Transverse colon (tissue), 4 donors: ENCODE measurements at places on chromosomes 5 and 9.

DNA sequence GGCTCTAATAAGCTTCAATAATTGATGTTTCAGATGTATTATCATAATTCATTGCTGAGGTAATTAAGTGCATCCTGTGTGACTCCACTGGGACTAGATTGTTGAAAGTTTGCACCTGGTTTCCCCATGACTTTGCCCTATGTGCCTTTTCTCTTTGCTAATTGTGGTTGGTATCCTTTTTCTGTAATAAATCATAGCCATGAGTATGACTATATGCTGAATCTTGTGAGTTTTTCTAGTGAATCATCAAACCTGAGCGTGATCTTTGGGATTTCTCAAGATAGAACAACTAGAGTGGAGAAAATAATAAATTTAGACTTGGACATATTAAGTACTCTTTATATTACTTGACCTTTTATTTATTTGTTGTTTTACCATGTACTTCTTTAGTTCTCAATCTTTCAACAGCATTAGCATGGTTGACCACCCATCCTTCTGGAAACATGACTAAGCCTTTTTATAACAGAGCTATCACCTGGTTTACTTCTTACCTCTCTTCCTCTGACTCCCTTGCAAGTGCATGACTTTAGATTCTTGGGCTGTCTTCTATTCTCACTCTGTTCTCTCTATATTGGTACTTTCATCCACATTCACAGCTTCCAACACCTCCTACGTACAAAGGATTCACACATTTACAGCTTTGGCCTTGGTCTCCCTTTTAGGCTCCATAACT is 239.6 kb upstream of the TAS2R1 start:
- no peak for DNase-seq

GRCh38 chr9:87535817-87536539 is 38.3 kb downstream of the DAPK1 start:
- DNase-seq, result no peak

DNA sequence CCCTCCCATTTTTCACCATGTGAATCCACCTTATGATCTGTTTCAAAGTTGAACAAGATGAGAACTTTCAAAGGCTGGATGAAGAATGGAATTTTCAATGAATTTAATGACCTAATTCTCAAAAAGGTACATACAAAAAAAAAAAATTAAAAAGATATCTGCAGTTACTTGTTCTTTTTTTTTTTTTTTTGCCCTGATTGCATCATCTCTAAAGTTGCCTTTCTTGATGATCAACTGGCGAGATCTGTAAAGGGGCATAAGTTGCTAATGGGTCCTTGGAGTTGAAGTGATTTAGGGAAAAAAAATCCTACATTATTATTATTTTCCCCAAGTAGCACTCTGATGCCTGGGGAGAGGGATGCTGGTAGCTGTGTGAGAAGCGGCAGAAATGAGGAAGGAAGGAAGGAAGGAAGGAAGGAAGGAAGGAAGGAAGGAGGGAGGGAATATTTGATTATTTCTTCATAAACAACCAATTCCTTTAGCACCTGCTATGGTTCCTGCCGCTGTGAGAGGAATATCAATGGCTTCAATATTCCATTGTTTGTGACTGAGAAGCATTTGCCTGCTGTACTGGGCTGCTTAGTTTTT is 48.8 kb upstream of the CD180 start:
- DNase-seq, result no peak

DNA sequence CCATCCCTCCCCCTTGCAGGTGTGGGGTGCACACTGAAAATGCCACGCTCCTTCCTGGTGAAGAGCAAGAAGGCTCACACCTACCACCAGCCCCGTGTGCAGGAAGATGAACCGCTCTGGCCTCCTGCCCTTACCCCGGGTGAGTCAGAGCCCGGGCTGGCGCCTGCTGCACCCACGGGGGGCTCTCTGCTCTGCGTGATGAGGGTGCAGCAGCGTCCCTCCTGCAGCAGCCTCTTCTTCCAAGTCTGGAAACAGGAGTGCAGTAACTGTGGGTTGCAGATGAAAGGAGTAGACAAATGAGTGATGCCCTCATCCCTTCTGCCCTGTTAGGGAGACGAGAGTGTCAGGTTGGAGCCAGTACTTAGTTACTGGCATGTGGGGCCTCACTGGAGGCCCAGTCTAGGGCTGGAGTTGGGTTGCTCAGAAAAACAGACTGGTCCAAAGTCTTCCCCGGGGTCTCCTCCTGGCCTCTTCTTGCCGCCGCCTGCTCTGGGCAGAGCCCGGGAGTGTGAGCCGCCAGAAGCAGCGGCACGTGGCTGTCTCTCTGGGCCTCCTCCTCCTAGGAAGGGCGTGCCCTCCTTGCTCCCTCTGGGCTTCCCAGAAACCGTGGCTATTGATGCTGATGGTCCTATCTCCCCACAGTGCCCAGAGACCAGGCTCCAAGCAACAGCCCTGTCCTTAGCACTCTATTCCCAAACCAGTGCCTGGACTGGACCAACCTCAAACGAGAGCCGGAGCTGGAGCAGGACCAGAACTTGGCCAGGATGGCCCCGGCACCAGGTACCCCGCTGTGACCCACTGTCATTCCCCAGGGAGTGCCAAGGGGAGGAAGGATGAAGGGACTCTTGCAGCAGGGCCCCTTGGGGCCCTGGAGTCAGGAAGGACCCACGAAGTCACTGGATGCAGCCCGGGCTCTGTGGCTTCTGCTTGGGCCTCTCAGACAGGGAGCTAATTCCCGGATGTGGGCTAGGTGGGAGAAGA is 8.4 kb downstream of the GFI1B start:
- no peak for DNase-seq

DNA sequence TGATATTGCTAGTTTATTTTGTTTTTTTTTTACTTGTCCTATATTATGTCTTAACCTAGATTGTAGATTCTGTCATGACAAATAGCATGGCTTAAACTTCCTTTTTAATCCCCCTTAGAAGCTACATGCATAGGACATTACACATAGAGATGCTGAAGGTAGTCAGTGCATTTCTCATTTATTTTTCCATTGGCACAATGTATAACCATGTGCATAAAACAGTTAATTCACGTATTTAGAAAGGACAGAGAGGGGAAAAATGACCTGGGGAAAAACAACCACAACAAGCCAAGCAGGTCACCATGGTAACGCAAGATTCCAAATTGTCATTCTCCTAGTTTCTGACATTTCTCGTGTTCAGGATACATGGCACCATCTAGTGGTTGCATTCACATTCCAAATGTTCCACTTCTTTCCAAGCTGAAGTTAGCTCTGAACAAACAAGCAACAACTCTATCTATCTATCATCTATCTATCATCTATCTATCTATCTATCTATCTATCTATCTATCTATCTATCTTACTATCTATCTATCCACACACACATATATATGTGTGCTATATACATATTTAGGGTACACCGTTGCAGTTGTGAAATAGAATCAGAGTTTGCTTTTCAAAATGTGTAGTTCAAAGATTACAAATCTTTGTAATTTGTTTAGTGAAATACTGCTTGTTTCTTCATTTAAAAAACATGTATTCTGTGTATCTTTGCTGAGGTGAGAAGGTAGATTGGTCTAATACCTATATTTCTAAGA is 487.2 kb upstream of the ST8SIA4 start:
- no peak for DNase-seq

- DNase-seq, result no peak
Observed at GRCh38 chr5:142439207-142439860, 114.5 kb upstream of the SPRY4 start.

GRCh38 chr5:80921026-80921425 is 39.1 kb upstream of the RASGRF2 start:
- no peak for DNase-seq

DNA sequence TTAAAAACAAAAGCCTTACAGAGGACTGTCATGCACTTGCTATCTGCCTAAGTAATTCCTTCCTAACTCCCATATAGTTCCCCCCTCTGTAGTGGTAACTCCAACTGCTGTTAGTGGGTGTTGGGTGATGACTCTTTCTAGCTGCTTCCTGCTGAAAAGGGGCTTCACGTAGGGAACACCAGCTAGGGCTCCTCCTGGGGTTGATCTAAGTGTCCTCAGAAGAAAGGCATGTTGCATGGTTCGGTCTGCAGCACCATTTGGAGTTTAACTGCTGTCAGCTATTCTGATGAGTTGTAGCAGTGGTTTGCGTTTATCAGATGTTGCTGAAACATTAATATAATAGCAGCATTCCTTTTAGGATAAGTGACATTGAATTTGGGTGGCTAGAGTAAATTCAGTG is 281.9 kb upstream of the TUSC1 start:
- no peak for DNase-seq

DNA sequence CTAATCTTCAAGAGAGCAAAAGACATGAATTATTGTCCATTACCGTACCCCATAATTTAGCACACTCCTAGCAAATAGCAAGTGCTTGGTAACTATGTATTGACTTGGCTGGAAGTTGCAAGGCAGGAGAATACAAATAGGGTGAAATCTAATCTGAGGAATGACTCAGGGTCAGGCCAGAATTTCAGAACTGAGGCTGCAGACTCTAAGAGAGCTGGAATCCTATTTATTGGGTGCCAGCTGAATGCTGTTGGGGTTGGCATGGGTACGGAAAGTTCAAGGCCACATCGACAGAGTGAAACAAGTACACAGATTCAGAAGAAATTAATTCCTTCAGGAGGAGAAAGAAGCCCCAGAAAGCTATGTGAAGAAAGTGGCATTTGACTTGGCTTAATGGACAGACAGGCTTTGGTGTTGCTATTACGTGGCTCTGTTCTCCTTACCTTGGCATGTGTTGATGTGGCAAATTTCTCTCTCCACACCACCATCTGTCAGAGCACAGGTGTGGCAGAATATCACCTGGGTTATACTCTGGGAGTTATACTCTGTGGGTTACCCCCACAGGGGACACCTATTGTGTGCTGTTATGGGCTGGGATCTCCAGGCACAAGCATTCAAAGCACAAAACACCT is 20.9 kb upstream of the ASTN2 start:
- no peak for DNase-seq

DNA sequence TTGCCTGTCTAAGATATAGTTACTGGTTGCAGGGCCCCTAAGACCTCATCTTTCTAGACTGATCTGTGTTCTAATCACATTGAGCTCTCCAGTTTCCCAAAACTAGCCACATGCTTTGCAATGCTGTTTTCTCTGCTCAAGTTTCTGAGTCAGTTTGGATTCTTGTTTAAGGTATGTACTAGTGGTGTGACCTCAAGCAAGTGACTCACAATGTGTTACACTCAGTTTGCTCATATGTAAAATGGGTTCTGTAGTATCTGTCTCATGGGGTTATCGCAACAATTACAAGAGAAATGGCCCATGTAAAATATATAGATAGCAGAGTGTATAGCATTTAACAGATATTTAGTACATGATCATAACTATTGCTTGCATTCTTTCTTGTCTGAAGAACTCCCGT is 153.1 kb upstream of the ELL2 start:
- no peak for DNase-seq

GRCh38 chr5:140341591-140341990 is 4.8 kb downstream of the HBEGF start:
- DNase-seq, result no peak

DNA sequence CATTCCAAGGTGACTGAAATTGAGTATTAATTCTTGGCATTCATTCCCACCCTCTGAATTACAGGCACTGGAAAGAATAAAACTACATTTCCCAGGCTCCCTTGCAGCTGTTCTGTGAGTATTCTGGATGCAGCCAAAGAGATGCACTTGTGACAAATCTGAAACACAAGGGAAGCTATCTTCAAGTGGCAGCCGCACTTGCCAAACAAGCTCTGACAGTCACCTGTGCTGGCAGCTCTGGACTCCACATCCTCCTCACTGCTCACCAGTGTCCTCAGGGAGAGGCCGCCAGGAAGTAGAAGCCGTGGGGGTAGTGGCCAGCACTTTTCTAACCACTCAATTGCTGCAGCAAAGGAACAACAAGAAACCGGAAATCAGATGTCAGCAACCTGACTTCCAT is 275.0 kb downstream of the NR2F1-AS1 start:
- DNase-seq, result no peak

GRCh38 chr5:184471-184870 is 6.8 kb upstream of the LRRC14B start:
- no peak for DNase-seq

DNA sequence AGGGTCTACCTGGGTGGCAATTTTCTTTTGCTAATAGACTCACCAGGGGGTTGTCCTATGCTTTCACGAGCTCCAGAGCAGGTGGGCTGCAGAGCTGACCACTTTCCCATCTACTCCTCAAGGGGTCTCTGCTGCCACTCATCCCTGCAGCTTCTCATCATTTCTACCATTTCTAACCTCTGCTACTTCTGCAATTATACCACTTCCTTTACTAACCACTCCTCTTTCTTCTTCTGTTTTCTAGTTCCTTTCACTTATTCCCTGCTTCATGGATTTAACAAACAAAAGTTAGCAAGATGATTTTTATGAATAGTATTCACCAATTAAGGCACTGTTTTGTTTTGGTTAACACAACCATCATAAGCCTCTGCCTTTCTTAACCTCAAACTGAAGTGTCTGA is 34.5 kb upstream of the NIPBL start:
- no peak for DNase-seq

DNA sequence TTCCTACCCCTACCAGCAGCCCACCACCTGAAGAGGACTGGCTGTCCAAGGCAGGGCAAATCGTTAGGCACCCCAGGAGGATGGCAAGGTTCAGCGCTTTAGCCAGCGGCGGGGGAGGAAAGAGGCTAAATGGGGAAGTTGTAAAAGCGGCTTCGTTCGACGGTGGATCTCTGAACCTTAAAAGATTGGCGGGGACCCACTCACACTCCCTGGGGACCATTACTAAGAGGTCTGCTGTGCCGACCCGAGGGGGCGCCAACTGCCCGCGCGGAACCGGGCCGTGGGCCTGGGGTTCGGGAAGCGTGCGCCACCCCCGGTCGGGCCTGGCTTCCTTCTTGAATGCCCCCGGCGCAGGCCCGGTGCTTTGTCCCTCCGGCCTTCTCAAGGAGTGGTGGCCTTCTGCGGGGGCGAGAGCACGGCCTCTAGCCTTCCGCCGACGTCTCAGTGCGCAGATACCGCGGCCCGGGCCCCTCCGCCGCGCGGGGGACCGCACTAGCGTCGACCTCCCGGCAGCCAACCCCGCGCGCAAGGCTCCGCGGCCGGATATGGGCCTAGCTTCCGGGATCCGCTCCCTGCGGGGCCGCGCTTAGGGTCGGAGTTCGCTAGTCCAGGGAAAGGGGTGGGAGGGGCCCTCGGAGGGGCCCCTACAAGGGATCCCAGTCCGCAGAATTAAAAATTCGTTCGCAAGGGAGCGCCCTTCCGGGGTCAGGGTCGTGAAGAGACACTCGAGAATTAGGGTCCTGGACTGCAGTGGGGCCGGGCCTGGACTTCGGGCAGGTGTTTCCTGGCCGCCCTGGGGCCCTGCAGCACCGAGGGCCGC is 10.5 kb downstream of the NR2F1-AS1 start:
- DNase-seq, result no peak

DNA sequence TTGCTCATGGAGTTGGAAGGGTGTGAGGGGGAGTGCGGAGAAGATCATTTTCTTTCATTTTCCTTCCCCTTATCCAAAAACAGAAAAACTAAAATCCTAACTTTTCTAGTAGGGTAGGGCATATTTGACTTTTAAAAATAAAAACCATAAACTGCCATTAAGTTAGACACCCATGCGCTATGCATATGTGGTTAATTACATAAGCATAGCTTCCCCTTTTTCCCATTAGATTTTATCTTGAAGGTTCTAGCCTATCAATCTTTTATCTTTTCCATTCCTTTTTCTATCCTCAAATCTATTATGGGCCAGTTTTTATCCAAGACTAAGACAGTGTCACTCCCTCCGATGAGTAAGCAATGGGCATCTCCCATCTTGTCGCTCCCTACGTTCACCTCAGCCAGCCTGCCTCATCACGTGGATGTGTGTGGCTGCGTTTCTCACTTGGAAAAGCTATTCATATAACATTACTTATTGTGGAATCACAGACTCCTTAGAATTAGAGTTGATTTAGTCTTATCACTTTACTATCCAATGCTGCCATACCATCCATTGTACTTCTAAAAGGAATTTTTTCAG is 49.2 kb downstream of the PCSK5 start:
- no peak for DNase-seq
